ENCODE measurements at places on chromosomes 4 and X. TPM values are rescaled to one million over a fixed set of nuclear protein-coding genes. Genes with fewer than 3 reads are reported as not detected.

DNA sequence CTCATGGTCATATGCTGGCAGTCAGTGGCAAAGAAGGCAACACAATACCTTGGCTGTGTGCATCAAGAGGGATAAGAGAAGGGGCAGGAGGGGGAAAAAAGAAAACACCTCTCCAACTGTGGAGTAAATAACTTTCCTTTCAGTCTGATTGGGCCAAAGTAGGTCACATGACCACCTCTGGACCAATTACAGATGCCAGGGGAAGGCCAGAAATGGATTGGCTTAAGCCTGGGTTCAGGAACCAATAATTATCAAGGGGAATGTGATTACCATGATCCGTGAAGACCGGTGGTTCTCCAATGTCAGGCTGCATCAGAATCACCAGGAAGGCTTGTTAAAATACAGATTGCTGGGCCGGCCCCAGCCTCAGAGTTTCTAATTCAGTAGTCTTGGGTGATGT lies 7.4 kb upstream of the ADGRG2 start:
- no peak for DNase-seq

DNA sequence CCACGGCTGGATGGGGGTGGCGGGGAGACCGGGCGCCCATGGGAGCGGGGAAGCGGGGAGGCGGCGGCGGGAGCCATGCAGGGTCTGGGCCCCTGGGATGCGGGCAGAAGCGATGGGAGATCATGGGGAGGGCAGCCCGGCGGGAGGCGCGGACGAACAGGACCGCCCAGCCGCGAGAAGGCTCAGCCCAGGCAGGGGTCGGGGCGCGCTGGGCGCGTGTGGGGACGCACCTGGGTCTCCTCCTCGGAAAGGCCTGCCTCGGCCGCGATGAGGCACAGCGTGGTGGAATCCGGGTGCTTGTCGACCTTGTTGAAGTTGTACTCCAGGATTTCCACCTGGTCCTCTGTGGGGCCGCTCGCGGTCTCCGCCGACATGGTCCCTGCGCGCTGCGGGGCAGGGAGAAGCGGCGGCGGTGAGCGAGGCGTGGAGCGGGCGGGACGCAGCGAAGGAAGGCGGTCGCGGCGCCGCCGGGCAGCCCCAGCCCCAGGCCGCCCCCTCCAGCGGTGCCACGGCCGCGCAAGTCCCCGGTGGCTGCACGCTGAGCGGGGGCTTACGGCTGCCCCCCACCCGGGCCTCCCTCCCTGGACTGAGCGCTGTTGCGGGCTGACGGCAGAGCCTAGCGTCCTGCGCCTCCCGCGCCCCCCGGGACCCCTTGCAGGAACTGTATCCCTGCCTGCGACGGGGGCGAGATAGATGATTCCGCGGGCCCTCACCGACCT lies 25.3 kb downstream of the HOPX start:
- DNase-seq = no peak

GRCh38 chr4:137541876-137542646 lies 9.8 kb upstream of the PCDH18 start:
- no peak for DNase-seq

- DNase-seq = no peak
Observed at GRCh38 chrX:134634691-134635090, 23.6 kb downstream of the PLAC1 start.

HSFX3 gene
- polyA plus RNA-seq = not detected

SULT1E1 gene
- polyA plus RNA-seq = not detected

ZFP92 gene
- polyA plus RNA-seq = 0.70 TPM

DNA sequence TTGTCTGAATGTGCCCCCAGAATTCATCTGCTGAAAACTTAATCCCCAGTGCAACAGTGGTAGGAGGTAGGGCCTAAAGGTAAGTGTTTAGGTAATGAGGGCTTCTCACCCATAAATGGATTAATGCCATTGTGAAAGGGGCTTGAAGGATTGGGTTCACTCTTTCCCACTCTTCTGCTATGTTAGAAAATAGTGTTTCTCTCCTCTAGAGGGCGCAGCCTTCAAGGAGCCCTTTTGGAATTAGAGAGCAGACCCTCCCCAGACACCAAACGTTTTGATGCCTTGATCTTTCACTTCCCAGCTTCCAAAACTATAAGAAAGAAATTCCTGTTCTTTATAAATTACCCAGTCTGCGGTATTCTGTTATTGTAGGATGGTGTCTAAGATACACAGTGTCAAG lies 706.4 kb downstream of the SMARCA1 start:
- no peak for DNase-seq

USP17L27 gene
- polyA plus RNA-seq = not detected

- no peak for DNase-seq
Observed at GRCh38 chr4:88819818-88820697, 122.4 kb upstream of the NAP1L5 start.

SLC10A4 gene
- polyA plus RNA-seq = 5.0 TPM

DNA sequence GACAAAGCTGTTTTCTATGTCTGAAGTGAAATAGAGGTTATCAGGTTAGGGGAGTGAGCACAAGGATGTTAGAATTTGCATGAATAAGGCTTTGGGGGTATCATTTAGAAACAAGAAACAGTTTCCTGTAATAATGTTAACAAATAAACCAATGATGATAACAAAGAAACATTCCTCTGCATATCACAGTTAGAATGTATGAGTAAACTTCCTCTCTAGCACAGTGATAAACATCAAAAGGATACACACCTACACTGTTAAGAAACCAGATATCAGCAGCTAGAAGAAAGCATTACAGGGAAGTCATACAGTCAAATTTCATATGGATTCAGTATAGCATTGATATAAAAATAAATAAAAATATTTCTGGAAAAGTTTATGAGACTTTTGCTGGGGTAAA lies 340.0 kb upstream of the MAGEB16 start:
- DNase-seq = no peak

XAGE2 gene
- polyA plus RNA-seq = not detected

DNA sequence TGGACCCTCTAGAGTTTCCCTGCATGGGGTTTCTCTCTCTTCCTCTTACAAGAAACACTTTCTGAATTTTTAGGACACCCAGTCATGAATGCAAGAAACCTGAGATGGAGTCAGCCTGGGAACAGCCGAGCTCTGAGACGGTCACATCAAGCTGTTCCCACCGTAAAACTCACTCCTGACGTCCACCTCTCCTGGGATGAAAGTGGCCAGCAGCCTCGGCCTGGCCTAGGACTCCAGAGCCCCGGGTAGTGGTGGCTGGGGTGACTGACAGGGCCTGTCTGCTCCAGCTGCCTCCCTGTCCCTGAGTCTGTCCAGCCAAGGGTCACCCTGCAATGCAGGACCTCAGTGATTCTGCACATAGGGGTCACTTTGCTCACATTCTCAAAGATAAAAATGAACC lies 217.8 kb downstream of the SHOX start:
- no peak for DNase-seq

DNA sequence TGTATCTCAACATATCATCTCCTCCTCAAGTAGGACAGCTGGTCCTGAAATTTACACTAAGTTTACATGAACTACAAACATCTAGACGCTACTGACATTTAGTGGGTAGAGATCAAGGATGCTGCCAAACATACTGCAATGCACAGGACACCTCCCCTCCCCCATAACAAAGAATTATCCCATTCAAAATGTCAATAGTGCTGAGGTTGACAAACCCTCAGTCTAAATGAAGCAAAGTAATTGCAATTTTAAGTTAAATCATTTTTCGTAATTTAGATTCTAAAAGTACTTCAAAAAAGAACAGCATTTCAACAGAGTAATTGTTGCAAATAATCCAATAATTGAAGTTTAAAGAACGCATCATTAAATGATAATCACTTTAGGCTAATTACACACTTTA lies 1.2 kb downstream of the PRMT9 start:
- DNase-seq = no peak

All from A549 (cell line).